NCI-H526 treated with DMSO at 0.1 percent for 48 hours (cell line): ENCODE measurements at places on chromosomes 5 and 9.

GRCh38 chr9:136090768-136091581, 4.1 kb downstream of the NACC2 start:
- no peak for DNase-seq

DNA sequence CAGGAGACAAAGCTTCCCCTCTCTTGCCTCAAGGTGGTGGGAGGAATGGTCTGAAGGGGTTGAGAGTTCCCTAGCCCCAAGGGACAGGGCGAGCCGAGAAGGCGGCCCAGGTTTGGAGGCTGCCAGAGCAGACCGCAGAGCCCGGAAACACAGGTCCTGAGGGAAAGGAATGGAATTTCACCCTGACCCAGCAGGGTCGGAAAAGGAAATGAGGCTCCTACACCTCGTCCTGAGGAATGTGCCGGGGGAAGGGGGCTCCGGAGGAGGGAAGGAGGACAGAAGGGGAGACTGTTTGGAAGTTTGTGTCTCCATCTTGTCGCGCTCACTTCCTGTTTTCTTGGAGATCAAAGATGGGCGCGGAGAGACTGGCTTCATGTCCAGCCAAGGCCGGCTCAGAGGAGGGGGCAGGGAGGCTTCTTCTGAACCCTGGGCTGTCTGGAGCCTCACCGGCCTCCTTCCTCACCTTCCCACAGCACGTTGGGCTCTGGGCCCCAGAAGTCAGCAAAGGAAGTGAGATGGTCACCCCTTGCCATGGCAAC, 9.6 kb downstream of the ENG start:
- DNase-seq: no peak

GRCh38 chr9:21395778-21396717, 10.8 kb upstream of the IFNA2 start:
- peak; percentile 45 for DNase-seq

DNA sequence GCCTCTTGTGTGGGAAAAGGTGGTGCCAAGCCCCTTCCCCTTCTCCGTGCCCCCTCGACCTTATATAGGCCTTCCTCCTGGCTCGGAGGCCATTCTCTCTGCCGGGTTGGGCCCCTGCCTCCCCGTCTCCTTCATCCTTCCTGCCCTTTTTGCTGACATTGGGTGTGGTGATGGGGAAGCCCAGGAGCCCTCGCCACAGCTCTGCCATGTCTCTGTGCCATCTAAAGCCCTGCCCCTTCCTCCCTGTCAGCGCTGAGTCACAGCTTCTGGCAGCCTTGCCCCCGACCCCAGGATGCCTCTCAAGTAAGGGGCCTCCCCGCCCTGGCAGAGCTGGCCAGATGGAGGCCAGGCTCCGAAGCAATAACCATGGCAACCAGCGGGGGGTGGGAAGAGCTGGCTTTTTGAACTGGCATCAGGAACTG, 30.4 kb downstream of the JADE2 start:
- no peak for DNase-seq

DNA sequence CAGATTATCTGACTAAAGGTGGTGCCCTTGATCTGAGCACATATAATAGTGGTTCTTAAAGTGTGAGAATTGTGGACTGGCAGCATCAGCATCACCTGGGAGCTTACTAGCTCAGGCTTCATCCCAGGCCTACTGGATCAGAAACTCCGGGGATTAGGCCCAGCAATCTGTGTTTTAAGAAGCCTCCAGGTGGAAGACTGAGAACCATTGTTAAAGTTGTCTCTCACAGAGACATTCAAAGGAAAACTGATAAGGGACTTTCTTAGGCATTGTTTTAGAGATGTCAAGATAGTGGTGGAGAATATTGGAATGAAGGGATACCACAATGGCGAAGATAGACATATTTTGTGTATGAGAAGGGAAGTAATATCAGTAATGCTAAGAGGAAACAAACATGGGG, 59.5 kb downstream of the STX17 start:
- DNase-seq: no peak

GRCh38 chr5:79202076-79202475, 33.9 kb upstream of the JMY start:
- DNase-seq: no peak
